ENCODE measurements at places on chromosomes 6 and 20. TPM values are rescaled to one million over a fixed set of nuclear protein-coding genes. Genes with fewer than 3 reads are reported as not detected.

- DNase-seq: no peak
Measured at GRCh38 chr20:52601295-52601971, 370.7 kb upstream of the TSHZ2 start.

DNA sequence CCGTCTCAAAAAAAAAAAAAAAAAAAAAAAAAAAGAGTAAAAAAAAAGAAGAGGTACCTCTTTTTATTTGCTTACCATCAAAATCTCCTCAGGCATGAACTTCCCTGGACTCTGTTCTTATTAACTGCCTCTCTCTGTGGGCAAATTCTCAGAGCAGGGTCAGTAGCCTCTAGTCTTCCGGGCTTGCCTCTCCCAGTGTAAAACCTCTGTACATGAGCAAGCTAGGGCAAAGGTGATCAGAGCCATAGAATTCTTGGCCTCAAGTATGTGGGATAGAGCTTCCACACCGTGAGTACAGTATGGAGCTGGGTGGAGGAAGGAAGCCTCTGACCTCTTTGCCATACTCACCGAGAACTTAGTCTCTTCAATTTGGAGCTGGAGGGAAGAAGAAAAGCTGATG lies 58.5 kb downstream of the TRPC4AP start:
- no peak for DNase-seq

DNA sequence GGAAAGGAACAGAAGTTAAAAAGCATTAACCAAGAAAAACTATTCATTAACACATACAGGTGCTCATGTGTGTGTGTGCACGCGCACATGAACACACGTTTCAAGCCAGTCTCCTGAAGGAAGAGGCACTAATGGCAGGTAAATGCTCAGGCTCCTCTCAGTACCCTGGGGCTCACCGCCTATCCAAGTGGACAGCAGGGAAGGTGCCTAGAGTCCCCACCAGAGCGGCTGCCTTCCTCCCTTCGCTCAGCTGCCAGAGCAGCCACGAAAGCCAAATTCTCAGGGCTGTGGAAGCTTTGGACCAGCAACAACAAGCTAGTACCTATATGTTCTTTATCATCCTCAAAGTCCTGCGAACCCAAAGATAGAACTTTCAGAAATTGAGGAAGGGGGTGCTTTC lies 42.6 kb downstream of the PLCG1 start:
- DNase-seq: peak; percentile 28

RNF39 gene
- total RNA-seq: not detected

HLA-DQA1 gene
- total RNA-seq: 3.9 TPM

SUMO4 gene
- total RNA-seq: 9.3 TPM

Measured in activated naive CD8-positive, alpha-beta T cell treated with anti-CD3 and anti-CD28 coated beads, Interleukin-2, amount 10 ng/mL, durations not matched to agents 7 days and 5 days (primary cell).